CD4-positive, alpha-beta T cell treated with Interleukin-17A for 1 hour (primary cell): ENCODE measurements at places on chromosomes 7 and 10.
A peak's percentile ranks its signal among the peaks of the same experiment; 100 is the strongest.

DNA sequence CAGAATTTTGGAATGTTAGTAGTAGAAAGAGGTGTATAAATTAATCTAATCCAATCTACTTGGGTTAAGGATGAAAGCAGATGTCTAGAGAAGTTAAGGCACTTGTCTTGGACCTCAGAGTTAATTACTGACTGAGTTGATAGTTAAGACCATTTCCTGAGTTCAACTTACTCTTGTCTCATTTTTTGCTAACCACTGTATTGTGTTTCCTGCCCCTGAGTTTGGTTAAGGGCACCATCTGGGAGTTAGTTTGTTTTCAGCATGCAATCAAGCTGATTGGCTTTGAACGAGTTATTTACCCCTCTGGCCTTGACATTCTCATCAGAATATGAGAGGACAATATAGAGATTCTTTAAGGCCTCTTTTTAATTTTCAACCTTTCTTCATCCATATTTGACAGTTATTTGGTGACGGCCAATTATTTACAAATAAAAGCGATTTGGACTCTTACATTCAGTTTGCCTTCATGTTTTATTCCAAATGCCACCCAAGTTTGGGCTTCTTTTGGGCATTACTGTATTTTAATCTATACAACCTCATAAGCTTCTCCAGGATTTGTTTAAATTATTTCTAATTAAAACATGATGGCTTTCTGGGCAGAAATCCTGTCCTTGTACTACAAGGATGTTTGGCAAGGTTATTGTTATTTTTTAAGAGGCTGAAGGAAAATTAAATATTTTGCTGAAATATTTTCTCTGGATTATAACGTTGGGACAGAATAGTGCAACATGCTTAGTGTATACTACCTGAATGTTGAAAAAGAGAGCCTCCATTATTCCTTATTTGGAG is 225.0 kb downstream of the CACNB2 start:
- no peak for DNase-seq

DNA sequence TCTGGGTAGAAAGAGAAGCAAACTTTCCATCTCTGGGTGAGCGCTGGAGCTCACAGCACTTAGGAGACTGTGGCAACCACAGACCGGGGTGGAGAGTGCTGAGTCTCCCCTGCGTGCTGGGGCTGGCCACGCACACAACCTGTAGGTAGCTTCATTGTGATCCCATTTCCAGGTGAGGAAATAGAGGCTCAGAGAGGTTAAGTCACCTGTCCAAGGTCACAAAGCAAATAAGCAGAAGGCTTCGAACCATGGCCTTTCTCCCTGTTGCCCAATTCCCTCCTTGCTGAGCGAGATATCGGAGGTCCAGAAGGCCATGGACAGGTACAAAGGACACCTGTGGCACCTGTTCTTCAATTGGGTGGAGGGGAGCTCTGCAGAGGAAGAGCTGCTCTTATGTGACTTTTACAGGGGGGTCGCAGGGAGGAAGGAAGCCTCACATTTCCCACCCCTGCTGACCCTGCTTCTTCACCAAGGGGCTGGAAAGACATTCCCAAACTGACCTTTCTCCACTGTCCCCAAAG is 39.4 kb downstream of the ZCCHC24 start:
- DNase-seq = no peak

- DNase-seq = no peak
Observed at GRCh38 chr10:86486856-86487255, 34.7 kb downstream of the WAPL start.

GRCh38 chr10:48768926-48769325 is 84.3 kb downstream of the WDFY4 start:
- no peak for DNase-seq

- no peak for DNase-seq
Observed at GRCh38 chr10:93963434-93963833, 30.3 kb upstream of the PLCE1 start.

DNA sequence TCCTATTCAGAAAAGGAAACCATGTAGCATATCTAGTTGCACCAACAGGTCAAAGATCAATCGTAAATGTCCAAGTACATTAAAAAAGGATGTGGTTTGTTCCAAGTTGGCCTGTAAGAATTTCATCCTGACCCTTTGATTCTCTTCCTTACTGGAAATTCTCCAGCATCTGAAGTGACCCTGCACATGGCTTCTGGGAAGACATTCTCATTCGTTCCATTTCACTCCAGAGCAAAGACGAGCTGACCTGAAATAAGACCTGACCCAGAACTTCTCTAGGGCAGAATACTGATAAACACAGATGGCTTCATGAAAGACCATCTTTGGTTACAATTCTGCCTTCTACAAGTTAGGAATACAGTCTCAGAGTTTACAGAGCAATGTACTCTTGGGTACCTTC is 39.8 kb downstream of the ASB4 start:
- DNase-seq = no peak

- no peak for DNase-seq
Observed at GRCh38 chr10:17647326-17647725, 3.4 kb downstream of the STAM start.

DNA sequence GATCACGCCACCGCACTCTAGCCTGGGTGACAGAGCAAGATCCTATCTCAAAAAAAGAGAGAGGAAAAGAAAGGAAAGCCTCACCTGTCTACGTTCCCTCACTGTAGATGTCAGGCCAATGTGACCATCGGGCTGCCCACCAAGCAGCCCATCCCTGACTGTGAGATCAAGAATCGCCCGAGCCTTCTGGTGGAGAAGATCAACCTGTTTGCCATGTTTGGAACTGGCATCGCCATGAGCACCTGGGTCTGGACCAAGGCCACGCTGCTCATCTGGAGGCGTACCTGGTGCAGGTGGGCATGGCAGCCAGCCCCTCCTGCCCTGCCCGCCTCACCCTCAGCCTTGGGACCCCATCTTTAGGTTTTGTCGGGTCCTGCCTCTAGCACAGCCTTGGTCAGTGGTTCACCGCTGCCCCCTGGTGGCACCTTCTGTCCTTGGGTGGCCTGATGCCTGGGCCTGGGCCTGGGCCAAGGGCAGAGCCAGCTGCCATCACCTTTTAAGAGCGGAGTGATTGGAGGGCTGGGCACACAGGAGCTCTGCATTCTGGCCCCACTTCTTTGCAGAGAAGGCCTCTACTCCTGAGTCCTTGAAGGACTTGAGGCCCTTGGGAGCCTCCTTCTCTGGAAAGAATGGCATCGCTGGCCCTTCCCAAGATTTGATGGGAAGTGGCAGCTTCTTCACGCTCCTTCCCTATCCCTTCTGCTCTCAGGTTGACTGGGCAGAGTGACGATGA is 14.4 kb upstream of the AHCYL2 start:
- DNase-seq = peak; percentile 59

DNA sequence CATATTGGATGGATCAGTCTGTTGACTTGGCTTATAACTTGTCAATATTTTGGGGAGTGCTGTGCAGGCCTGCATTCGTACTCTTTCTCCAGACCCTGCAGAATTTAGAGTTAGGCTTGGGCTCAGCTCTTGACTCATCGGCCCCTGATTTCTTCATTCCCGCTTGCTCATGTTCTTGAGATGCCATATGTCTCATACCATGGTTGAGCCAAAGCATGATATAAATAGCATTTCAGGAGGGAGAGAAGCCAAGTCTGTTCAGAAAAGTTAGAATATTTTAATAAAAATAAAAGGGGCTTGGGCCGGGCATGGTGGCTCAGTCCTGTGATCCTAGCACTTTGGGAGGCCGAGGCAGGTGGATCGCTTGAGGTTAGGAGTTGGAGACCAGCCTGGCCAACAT is 898.1 kb downstream of the TYW1 start:
- no peak for DNase-seq

DNA sequence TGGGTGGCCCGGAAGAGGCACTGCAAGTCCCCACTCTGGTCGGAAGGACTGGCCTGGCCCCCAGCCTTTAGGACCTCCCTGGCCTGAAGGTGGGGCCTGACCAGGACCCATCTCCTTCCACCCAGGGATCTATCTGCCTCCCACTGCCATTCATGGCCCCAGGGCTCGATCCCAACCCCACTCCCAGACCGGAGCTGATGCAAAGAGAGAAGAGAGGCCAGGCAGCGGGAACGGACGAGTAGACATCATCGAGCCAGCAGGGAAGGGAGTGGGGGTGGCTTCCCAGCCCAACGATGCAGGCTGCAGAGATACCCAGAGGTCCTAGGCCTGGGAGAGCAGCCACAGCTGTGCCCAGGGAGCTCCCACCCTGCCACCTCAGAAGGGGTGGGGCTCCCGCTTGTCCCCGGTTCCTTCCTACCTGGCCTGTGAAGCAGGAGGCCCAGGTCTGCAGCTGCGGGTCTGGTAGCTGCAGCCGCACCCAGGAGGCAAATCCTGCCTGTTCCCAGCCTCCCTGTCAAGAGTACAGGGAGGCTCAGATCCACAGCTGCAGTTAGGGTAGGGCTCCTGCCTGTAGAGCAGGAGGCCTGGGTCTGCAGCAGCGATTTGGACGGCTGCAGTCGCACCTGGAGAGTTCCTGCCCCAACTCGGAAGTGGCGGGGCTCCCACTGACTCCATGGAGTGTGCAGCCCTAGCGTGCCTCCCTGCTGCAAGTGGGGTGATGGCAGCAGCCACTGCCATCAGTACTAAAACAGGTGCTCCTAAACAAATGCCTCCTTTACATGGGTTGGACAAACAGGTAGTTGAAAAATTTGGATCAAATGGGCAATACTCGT is 1151.0 kb upstream of the PHF14 start:
- DNase-seq = no peak

- no peak for DNase-seq
Observed at GRCh38 chr7:29808075-29808801, 1.9 kb downstream of the WIPF3 start.

- DNase-seq = no peak
Observed at GRCh38 chr7:99002827-99003212, 124.5 kb downstream of the TRRAP start.

GRCh38 chr10:22911889-22912762 is 15.7 kb upstream of the ARMC3 start:
- no peak for DNase-seq

DNA sequence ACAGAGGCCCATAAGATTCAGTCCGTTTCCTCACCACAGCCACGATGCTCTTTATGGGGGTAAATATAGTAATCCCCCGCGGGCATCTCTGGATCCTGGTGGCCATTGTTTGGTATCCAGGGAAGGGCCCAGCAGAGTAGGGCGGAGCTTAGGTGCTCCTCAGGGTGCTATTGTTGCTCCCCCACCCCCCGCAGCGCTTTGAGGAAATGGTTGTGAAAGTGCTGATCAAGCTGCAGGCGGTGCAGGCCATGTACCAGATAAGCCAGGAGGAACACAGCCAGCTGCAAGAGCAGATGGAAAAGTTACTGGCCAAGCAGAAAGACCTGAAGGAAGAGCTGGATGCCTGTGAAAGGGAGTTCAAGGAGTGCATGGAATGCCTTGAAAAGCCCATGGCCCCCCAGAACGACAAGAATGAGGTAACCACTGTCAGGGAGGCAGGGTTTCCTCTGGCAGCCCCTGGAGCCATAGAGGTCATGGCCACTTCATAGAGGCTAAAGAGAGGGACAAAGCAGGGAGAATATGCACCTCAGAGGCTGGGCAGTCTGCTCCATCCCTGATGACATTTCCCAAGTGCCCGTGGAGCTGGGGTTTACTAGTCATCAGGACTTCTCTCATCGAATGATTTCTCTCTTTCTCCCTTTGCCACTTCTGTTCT is 17.6 kb upstream of the FLNC start:
- DNase-seq = no peak

- no peak for DNase-seq
Observed at GRCh38 chr7:5418285-5418582, 5.4 kb downstream of the TNRC18 start.

- DNase-seq = no peak
Observed at GRCh38 chr10:63436225-63436624, 29.6 kb downstream of the JMJD1C start.

GRCh38 chr7:11427686-11428273 is 404.2 kb downstream of the THSD7A start:
- DNase-seq = peak; percentile 19

DNA sequence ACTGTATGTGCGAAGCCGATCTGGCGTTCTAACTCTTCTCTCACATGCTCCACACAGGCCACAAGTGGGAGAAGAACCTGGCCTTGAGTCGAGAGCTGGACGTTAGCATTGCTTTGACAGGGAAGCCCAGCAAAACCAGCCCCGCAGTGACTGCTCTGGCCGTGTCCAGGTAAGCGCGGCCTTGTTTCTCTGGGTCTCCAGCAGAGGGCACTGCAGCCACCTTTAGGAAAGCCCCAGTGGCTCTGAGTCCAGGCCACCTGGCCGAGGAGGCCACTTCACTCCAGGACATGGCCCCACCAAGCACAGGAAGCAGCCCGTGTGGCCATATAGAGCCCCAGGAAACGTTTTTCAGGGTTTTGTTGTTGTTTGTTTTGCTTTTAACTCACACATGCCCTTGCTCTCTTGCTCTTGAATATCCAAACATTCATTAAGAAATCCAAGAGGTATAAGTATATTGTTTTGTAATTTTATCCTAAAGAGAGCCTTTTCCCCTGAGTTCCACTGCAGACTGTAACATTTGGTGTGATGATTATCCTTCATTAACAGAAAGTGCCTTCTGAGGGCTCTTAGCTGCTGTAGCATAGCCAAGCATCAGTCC is 41.8 kb upstream of the LRRC18 start:
- DNase-seq = peak; percentile 21

GRCh38 chr10:104273899-104274575 is 5.1 kb downstream of the GSTO2 start:
- no peak for DNase-seq

DNA sequence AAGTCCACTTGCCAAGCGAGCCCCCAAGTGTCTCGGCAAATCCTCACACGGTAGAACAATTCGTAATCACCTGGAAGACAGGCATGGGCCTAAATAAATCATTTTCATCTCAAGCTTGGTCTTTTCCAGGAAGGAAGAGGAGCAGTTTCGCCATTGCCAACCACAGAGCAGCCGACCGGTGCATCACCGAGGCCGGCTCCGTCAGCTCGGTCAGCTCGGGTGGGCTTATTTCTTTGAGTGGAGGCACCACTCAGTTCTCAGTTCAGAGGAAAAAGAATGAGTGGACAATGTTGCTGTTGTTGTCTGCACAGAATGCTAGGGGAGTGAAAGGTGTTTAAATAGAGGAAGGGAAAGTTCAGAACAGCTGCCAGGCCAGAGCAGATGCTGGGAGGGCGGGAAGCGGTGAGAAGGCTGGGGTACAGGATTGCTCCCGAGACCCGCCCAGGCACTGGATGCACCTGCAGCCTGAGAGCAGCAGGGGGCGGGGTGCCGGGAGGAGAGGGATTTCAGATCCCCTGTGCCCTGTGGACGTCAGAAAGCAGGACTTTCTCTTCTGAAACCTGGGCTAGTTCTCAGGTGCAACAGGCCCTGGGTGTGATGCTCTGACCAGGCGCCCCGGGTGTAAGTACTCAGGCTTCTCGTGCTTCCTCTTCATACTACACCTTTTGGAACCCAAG is 17.7 kb upstream of the IGFBP3 start:
- no peak for DNase-seq

DNA sequence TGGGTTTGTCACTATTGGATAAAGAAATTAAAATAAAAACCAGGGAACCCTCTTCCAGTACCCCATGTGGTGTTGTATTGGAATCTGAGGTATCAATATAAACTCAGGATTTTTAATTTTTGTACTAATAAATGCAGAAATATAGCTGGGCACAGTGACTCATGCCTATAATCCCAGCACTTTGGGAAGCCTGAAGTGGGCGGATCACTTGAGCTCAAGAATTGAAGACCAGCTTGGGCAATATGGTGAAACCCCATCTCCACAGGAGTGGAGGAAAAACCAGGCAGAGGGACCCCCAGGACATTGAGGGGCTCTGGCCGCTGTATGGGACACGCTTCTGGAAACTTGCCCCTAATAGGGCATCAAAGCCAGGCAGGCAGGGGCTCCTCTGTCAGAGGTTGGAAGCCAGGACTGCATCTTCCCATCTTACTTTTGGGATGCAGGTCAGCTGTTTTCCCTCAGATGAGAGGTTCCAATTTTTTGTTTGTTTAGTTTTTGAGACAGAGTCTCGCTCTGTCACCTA is 11.1 kb downstream of the ADIRF start:
- no peak for DNase-seq
